ENCODE measurements at places on chromosomes 2 and 18.
A peak's percentile ranks its signal among the peaks of the same experiment; 100 is the strongest.

DNA sequence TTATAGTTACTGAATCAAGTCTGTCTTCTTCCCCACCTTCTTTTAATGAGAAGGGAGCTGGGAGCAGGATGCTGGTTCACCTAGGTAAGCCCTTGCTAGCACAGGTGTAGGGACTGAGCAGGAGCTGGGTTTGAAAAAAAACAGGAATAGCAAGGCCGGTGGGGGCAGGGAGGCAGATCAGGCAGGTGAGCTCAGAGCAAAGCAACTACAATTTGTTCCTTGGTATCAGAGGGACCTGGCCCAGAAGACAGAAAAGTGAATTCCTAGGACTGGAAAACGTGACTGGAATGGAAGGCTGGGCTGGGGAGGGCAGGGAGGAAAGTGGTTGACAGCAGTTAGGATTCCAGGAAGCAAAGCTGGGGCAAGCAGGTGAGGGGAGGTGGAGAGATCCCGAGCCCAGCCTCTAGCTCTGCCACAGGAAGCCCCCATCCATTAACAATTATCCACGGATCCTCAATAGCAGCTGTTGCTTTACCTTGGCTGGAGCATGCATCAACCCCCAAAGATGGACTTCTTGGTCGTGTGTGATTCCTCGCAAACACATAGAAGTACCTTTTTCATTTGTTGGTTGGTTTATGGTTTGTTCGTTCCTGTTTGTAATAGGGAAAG lies 118.4 kb downstream of the LNPK start:
- DNase-seq = no peak

GRCh38 chr18:28995319-28995718 lies 818.4 kb upstream of the CDH2 start:
- DNase-seq = no peak

GRCh38 chr2:10407841-10408648 lies 40.1 kb downstream of the ODC1 start:
- peak; percentile 38 for DNase-seq

DNA sequence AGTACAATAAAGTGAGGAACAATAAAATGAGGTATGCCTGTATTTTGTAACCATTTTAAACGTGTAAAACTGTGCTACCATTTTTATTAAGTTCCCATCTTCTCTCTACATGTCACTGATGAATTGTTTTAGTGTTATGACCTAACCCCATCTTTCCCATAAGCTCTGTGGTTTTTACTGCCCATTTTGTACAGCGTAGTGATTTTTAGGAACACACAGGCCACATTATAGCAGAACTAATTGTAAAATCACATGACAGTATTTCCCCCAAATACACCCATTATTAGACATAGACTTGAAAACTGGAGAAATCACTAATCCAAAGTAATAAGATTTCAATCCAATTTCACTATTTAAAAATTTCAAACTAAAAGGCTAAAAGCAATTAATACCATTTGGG lies 130.7 kb downstream of the TMEM247 start:
- DNase-seq = no peak

GRCh38 chr2:6845312-6845711 lies 20.4 kb downstream of the CMPK2 start:
- no peak for DNase-seq

DNA sequence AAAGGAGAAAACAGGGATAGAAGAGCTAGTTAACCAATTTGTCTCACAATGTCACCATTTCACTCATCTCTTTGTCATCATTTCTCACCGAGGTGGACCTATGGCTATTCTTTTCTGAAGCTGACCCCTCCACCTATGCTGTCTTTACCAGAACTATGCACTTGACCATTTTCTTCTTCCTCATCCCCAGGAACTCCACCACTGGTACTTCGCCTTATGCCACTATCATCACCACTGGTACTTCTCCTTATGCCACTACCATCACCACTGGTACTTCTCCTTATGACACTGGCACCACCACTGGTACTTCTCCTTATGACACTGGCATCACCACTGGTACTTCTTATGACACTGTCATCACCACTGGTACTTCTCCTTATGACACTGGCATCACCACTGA lies 745.8 kb upstream of the CHAC2 start:
- DNase-seq = no peak

- no peak for DNase-seq
Observed at GRCh38 chr2:202039278-202040078, 5.8 kb downstream of the FZD7 start.

All from SJSA1 (cell line).